GM03348 (cell line): ENCODE measurements at places on chromosomes 16 and 17.

- no peak for DNase-seq
These were observed 8.4 kb upstream of the CNTNAP4 start for GRCh38 chr16:76268824-76269223.

DNA sequence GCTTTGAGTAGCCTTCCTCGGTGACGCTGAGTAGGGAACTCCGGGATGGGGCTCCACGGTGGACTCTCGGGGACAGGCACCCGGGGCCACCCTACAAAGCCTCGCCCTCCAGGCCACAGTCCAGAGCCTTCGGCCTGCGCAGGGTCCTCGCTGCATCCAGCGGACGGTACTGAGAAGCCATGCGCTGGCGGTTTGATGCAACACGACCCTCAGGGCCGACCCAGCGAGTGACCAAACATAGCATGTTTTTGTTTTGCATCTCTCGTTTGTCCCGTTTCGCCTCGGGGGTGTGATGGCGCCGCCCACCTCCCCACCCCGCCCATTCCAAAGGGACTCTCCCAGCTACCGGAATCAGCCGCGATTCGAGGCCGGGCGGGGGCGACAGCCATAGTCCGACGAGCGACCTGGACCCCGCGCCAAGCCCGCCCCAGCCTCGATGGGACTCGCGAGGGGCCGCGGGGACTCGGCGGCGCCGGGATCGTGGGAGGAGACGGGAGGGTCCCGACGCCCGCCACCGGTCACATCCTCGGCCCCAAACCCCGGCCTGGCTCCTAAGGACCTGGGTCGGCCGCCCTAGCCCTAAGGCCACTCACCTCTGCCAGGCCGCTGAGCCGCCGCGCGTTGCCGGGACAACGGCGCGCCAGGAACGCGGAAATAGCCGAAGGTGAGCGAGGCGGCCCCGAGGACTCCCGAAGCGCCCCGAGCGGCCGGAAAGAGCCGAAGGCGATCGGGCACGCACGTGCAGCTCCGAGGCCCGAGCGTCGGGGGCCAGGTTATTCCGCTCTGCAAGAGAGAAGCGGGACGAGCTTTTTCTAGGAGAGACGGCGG is 1.6 kb downstream of the IFT140 start:
- peak; percentile 96 for DNase-seq

- no peak for DNase-seq
These were observed 77.0 kb downstream of the SMURF2 start for GRCh38 chr17:64585146-64585545.

DNA sequence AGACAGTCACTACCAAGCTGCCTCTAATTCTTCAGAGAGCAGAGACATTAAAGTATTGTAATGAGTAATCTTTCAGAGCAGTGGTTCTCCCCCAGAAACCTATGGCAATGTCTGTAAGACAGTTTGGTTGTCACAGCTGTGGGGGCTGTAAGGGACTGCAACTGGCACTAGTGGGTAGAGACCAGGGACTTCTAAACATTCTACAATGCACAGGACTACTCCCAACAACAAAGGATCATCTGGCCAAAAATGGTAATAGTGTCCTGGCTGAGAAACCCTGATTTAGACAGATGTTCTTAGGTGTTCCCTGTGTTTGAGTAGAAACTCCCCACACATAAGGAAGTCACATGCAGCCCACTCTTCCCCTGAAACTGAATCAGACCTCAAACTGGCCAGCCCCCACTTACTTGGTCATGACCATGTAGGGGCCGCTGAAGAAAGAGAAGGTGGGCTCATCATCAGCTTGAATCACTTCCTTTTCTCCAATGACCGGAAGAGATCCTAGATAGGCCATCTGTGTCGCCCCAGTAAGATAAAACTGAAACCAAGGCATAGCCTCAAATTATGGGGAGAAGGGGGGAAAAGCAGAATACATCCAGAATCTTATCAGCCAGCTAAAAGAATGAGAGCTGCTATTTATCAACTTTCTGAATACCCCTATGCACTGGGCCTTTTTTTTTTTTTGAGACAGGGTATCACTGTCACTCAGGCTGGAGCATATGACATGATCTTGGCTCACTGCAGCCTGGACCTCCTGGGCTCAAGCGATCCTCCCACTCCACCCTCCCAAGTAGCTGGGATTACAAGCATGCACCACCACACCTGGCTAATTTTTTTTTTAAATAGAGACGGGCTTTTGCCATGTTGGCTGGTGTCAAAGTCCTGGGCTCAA is 75.8 kb downstream of the TEX14 start:
- DNase-seq, result no peak

DNA sequence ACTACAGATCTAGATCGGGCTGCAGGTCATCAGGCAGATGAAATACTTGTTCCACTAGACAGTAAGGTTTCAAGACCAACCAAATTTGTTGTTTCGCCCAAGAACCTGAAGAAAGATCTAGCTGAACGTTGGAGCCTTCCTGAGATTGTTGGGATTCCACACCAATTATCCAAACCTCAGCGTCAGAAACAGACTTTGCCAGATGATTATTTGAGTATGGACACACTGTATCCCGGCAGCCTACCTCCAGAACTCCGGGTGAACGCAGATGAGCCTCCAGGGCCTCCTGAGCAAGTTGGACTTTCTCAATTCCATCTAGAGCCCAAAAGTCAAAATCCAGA is 14.4 kb downstream of the LRRC37B start:
- no peak for DNase-seq
